ENCODE measurements at places on chromosomes 13 and 19.

DNA sequence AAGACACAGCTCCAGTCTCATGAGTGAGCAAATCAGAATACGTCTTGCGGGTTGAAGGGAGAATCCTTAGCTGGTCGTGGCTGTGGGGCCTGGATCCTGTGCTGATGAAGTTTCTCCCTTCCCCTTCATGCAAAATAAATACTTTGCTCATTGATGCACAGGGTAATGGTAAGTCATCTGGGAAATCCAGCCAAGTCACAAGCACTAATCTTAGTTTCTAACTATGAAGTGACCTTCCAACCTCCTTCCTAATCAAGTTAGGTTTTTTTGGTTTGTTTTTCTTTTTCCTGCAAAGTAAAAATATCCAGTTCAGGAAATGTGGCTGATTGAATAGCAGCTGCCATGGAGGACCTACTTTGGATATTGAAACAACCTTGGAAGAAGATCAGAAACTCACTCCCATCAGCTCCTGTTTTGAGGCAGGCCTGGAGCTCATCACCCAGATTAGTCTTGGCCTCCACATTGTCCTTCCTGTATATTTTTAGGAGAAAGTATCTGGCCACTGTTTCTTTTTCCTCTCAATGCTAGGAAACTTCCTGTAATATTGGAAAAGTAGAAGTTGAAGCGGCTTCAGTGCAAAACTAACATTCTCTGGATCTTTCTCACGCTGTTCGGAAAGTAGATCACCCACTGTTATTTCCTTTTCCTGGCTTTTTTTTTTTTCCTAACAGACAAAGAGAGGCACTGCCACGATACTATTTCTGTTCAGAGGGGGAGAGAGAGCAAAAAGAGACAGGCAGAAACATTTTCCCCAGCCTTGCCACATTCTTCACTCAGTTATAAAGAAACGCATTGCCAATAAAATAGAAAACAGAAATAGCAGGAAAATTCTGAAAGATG lies 12.3 kb upstream of the ARL11 start:
- DNase-seq: no peak

DNA sequence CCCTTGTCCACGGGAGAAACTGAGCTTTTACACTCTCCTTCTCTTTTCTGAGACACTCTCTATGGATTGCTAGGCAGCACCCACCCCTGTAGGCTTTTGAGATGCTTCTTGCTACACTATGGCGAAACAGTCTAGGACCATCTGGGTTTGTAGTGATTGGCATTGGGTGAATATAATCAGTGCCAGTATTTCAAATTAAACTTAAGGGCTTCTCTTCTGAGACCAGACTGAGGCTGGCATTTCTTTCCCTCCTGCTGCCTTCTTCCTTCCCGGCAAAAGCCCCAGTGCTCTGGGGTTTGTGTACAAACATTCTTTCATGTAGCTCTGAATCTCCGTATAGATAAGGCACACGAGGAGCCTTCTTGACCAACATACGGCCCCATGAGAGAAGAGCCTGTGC lies 276.7 kb downstream of the SLC7A1 start:
- no peak for DNase-seq

- peak; percentile 21 for DNase-seq
These were observed 44.9 kb downstream of the ESD start for GRCh38 chr13:46751811-46752635.

- DNase-seq: no peak
These were observed 14.8 kb downstream of the OPA3 start for GRCh38 chr19:45569619-45570421.

GRCh38 chr13:109100705-109101304 lies 471.4 kb downstream of the MYO16 start:
- no peak for DNase-seq

- DNase-seq: no peak
These were observed 51.5 kb downstream of the RASA3 start for GRCh38 chr13:114080739-114081561.

DNA sequence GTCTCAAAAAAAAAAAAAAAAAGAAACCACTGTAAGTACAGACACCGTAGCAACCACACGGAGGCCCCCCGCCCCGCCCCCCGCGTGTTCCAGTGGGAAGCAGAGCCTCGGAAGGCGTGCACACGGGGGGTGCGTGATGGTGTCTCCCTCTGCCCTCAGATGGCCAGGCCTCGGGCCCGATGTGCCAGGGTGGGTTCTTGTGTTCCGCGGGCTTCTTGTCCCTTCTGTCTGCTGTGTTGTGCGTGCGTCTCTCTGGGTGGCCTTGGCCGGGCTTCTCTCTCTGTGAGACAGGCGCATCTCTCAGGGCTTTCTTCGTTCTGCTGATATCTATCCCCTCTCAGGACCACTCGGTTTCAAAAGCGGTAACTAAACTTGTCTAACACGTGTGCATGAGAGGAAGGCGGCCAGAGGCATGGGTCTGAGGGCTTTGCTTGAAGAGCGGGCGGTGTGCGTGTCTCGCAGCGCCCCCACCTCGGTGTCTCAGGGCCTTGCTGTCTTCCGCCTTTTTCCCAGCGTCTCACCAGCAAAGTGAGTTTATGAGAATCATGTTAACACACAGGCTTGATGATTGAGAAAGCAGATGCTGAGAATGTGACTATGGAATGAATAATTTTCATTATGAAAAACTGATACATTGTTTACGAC lies 12.6 kb downstream of the ATP11A start:
- DNase-seq: no peak

Measured in fibroblast of skin of left biceps (primary cell).